ENCODE measurements at places on chromosomes 6 and 20. TPM values are rescaled to one million over a fixed set of nuclear protein-coding genes. Genes with fewer than 3 reads are reported as not detected.

DNA sequence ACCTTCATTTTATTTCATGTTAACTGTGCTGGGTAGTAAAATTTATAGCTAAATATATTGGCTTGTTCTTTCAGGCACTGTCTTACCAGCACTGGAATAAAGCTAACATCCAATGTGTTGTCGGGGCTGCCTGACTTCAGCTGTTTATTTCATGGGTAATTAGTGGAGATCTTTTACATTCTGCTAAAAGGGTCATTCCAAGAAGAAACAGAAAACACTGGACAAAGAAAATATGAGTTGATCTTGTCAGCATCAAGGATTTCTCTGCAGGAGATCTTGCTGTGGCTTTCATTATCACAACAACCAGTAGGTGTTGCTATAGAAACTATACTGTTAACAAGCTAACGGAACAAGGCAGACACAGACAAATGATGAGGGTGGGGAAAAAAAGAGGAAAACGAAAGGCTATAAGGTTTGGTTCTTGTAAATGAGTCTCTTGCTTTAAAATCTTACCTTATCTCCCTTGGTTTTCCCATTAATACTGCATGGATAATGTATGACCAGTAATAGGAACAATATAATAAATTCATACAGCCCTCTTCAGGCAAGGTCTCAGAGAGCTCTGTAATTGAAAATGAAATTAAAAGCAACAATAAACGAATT, 206.8 kb downstream of the SIM1 start:
- DNase-seq, result no peak

FAM217A gene
- polyA plus RNA-seq, result 1.00 TPM

GRCh38 chr6:159094444-159095252, 49.9 kb upstream of the TAGAP start:
- no peak for DNase-seq

DCDC2 gene
- polyA plus RNA-seq, result 12.9 TPM

- no peak for DNase-seq
Measured at GRCh38 chr20:4689220-4689619, 32.5 kb upstream of the PRND start.

RNF182 gene
- 5.4 TPM for polyA plus RNA-seq

DNA sequence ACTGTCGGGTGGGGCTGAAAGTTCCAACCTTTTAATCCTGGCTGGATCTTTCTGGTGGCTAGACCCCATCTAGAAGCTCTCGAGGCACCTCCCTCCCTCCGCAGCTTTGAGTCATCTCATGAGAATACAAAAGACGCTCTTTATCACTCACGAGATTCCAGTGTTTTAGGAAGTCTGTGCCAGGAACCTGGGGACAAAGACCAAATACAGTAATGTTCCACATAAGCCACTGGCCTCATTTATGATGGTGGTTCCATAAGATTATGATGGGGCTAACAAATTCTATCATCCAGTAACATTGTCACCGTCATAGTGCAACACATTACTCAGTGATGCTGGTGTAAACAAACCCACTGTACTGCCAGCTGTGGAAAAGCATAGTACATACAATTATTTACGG, 48.7 kb downstream of the NCOA7 start:
- DNase-seq, result no peak

DNA sequence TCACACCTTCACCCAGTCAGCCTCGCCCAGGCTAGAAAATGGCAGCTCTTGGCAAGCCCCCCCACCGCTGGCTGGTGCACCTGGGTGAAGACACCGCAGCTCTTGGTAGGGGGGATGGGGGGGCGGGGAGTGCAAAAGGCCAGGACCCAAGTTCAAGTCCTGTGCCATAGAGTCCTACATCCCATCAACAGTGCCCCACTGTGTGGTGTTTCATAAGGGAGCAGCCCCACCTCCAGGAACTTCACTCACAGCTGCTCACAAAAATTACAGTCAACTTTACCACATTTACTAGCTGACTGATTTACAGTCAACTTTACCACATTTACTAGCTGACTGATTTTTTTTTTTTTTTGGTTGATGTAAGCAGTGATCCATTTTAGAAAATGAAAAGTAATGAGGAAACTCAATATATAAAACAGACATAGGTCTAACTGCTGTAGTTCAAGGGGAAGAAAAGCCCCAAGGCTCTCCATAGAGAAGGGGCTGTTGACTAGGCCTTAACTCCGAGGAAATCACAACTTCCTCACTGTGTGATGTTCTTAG, 208.9 kb upstream of the SNX9 start:
- DNase-seq, result no peak

GRCh38 chr20:10857352-10858070, 183.7 kb upstream of the JAG1 start:
- no peak for DNase-seq

- DNase-seq, result no peak
Measured at GRCh38 chr6:50602292-50602691, 111.0 kb upstream of the TFAP2D start.

DNA sequence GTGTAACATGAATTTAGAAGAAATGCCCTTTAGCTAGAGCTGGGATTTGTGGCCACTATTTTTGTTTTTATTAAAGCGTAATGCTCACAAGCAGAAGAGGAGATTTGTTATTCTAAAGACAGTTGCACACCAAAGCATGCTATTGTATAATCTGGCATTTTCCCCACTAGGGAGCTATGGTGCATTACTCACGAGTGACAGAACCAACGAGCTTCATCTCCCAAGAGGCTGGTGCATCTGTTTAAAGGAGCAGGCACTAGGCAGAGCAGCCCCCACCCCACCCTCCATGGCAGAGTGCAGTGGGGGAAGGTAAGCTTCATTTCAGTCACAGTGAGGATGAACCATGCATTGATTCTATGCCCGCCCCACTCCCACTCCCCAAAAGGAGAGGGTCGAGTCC, 287.3 kb upstream of the TSHZ2 start:
- no peak for DNase-seq

DNA sequence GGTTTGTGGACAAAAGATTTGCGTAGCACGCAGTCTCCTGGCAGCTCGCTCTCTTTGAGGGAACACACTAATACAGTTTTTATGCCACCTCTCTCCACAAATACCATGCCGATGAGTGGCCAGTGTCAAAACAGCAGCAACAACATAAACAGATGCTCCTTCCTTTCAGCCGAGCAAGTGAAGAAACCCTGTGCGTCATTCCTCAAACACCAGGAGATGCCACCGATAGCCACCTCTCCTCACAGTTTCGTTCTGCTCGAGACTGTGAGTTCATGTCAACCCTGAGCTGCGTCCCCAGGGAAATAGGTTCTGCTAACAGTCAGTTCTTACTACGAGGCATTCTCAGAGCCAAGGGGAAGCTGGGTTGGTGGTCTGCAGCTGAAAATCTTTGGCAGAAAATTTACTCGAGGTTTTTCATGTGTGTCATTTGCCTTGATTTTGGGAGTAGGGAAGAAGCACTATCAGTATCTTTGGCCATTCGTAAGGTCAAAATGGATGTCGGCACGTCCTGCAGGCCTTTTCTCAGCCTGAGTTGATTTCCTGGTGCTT, 59.9 kb downstream of the EYA2 start:
- no peak for DNase-seq

BMP6 gene
- 2.4 TPM for polyA plus RNA-seq

GRCh38 chr6:73942592-73943186, 246.7 kb downstream of the CD109 start:
- no peak for DNase-seq

- no peak for DNase-seq
Measured at GRCh38 chr6:133644548-133644891, 244.4 kb upstream of the TCF21 start.

DNA sequence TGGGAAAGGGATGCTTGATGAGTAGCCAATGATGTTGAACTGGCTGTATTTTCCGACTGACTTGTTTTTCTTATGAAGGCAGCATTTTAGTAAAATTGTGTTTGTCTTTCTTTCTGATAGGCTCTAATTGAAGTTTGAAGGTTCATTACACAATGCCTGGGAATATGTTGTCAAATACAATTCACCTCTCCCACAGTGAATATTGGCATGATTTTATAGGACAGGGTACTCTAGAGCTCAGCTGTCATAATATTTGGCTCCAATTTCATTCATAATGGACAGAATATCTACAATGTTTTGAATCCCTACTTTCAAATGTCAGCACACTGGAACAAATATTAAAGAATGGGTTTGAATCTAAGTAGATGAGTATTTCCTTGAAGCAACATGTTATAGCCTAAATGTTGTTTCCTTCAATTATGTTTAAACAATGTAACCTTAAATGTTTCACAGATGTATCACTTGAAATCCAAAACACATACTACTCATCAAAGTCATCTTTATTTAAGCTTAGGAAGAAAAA, 81.4 kb downstream of the LAMA2 start:
- no peak for DNase-seq

- no peak for DNase-seq
Measured at GRCh38 chr6:131642987-131643611, 6.0 kb downstream of the ENPP3 start.

DNA sequence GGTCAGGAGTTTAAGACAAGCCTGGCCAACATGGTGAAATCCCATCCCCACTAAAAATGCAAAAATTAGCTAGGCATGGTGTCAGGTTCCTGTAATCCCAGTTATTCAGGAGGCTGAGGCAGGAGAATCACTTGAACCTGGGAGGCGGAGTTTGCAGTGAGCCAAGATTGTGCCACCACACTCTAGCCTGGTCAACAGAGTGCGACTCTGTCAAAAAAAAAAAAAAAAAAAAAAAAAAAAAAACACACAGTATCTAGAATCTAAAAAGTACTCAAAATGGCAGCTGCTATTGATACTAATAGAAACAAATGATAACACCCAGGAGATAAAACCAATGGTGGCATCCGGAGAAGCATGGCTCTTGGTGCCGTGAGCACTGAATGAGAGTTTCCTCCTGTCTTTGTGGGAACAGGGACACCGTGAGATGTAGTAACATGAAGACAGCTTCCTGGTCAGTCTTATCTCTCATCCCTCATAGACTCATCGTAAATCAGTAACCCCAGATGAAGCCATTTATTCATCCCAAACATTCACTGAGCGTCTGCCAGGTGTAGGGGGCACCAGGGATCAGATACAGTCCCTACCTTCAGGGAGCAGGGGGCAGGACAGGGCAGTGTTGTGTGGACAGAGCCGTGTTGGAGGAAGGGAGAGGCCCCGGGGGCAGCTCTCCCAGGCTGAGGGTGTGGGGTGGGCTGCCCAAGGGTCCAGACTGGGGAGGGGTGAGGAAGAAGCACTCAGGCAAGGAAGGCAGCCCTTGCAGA, 66.1 kb downstream of the SYNJ2 start:
- no peak for DNase-seq

FILIP1 gene
- polyA plus RNA-seq, result 20.2 TPM

- no peak for DNase-seq
Measured at GRCh38 chr6:53679446-53679933, 13.9 kb upstream of the KLHL31 start.
